ENCODE measurements at places on chromosomes 1 and 21.

GRCh38 chr1:85465099-85465785 lies at the start of gene DDAH1:
Gene DDAH1, minus strand, starts transcription at chr1:85465159. Its CDS starts 114 bp downstream, at chr1:85465045.
- peak; percentile 62 for DNase-seq

DNA sequence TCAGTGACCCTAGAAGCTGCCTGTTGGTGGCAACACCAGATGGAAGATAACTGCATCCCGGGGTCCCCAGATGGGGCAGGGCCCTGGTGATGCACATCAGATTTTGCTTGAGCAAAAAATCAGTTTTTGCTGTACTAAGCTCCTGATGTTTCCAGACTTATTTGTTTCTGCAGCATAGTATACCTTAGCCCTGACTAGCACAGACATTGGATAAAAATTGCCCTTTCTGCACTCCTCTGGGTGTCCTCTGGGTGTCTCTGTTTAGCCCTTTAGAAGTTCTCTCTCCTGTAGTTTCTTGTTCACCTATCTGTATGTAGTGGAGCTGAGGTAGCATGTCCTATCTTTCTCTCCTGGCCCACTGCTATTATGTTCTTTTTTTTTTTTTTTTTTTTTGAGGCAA lies 30.3 kb upstream of the PLA2G2C start:
- peak; percentile 22 for DNase-seq

- no peak for DNase-seq
Observed at GRCh38 chr1:57683037-57683942, 259.4 kb upstream of the DAB1 start.

GRCh38 chr1:155623357-155623756 lies 13.3 kb downstream of the MSTO1 start:
- DNase-seq = no peak

GRCh38 chr1:201011616-201012015 lies 11.9 kb downstream of the KIF21B start:
- DNase-seq = no peak

DNA sequence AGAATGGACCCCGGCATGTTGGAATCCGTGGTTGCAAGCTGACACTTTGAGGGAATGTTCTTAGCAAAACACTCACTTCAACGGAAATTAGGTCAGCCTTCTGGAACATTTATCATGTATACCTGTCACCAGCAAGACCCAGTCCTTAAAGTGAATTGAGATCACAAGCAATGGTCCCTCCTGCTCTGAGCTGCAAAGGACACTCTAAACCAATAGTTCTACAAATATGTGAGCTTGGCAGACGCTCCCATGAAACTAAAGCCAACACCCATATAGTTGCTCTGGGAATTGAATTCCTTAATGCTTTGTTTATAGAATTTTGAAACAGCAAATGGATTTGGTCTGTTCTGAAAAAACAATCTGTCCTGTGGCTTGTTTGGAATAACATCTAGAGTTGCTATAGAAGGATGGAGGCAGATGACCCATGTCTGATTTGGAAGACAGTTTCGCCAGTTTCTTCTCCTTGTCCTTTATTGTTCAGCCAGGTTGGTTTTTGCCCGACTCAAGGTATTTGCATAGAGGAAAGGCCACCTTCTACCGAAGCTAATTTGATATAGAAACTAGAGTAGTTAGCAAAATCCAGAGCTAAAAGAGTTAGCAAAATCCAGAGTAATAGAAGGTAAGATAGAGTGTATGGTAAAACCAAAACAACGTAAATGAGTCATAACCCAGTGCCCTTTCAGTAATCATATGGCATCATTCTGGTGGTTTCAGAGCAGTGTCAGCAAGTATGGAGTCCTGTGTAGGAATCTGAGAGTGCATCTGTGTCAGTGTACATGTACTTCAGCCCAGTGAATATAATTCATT lies 236.2 kb downstream of the NFIA start:
- no peak for DNase-seq

DNA sequence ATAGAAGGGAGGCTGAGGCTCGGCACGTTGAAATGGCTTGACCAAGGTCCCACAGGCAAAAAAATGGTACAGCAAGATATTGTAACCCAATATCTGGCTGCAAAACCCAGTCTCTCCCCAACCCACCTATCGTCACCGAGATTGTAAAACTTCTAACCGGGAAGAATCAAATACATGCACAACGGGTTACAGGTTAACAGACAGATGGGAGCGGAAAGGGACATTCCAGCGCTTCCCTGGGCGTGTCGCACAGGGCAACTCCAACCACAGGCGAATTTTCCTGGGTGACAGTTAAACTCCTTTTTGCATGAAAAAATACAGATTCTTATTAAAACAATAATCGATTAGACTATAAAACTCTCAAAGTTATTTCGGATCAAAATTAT lies 31.8 kb upstream of the JUN start:
- peak; percentile 70 for DNase-seq
